ENCODE measurements at places on chromosomes 1 and 21. TPM values are rescaled to one million over a fixed set of nuclear protein-coding genes. Genes with fewer than 3 reads are reported as not detected.

DNA sequence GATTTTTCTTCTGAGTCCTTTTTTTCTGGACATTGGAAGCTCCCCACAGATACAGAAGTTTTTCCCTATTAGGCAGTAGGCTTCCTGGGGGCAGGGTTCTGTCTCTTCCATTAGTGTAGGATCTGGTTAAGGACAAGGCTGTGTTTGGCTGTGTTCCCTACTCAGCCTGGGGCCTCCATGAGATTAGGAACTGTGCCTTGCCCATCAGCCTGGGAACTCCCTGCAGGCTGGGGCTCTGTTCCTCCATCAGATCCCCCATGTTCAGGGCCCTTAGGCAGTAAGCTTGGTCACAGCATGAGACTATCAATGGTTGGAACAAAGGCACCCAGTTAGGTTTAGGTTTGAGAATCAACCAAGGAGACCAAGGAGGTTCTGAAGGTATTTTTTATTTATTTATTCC lies 22.7 kb downstream of the NAV1 start:
- DNase-seq = no peak

DNA sequence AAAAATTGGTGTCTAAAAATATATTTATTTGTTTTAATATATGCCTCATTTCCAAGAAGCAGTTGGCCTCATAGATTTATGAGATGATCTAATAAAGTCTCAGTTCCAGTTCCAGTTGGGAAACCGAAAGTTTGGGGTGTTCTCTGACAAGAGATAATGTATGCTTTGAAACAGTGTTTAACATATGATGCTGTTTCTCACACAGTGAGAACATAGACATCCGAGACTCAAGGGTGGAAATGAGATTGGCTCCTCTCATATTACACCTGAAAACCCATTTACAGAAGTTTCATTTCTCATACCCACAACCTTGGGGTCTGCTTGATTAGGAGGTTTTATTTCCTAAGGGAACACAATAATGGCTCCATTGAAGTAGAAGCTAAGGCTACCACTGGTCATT lies 200.6 kb upstream of the BEND5 start:
- no peak for DNase-seq

Gene EPHA10
- not detected for total RNA-seq

- DNase-seq = no peak
Observed at GRCh38 chr1:176206006-176206960, 803 bp downstream of the COP1 start.

DNA sequence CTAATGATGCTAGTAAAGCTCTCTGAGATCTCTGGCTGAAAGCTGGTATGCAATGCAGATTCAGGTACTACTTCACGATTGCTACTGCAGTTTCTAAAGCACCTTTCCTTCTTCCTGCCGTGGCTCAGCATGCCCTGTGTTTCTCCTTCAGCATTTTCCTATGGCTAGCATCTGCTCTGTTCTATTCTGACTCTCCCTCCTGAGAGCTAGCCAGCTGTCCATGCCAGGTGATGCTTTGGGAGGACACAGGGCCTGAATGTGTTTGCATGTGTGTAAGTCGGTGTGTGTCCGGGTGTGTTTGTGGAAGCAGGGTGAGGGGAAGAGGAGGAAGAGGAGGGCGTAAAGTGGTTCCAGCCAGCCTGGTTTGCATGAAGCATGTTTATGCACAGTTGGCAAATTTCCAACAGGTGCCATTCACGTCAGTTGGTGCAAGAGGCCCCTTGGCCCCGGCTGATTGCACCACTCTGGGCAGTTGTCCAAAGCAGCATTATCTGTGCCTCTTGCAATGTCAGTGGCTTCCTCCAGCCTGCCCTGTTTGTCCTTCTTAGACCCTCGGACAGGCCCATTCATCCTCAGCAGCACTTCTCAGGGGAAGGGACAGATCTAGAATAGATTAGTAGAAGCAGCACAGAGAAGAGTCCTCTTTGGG lies 433.3 kb downstream of the DISC1 start:
- DNase-seq = no peak

- no peak for DNase-seq
Observed at GRCh38 chr1:154957091-154957657, 1.3 kb upstream of the PBXIP1 start.

DNA sequence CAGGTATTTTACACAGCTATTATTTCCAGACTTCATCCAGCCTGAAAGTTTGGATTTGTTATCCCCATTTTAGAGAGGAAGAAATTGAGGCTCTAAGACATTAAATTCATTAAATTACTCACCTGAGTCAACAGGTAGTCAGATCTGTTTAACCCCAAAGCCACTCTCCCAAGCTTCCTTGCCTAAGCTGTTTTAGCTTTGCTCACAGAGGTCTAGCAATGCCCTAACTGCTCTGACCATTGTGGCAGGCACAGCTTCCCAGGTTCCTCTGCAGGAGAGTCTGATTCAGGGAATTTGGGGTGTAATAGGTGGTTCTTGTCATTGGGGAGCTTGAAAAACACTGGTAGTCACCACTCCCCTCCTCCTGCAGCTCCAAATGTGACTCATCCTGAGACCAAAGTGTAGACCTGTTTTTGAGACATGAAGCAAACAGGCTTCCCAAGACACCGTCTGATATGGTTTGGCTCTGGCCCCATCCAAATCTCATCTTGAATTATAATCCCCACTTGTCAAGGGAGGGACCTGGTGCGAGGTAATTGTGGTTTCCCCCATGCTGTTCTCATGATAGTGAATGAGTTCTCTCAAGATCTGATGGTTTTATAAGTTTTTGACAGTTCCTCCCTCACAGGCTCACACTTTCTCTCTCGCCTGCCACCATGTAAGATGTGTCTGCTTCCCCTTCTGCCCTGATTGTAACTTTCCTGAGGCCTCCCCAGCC lies 142.8 kb upstream of the DNAH14 start:
- no peak for DNase-seq

- DNase-seq = peak; percentile 38
Observed at GRCh38 chr1:214332946-214333798, 52.2 kb downstream of the SMYD2 start.

- DNase-seq = peak; percentile 84
Observed at GRCh38 chr1:156126630-156127534, 12.4 kb downstream of the LMNA start.

Gene KRTAP10-1
- not detected for total RNA-seq

- DNase-seq = no peak
Observed at GRCh38 chr1:174036798-174037197, 14.6 kb upstream of the RC3H1 start.

- DNase-seq = no peak
Observed at GRCh38 chr21:39386899-39387298, 38.0 kb upstream of the HMGN1 start.

DNA sequence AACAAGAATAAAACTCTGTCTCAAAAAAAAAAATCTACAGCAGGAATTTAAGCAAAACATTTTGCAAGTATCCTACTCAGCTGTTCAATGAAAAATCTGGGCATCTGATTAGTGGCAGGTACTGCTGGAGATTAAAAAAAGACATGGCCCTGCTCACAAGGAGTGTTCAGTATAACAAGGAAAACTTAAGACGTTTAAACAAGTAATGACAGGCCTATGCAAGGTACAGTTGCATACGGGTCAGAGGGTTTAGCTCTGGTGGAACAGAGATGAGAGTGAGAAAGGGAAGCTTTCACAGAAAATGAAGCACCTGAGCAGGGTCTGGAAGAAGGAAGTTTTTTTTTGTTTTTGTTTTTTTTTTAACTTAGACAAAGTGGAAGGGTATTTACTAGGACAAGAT lies 23.0 kb downstream of the SNRNP40 start:
- no peak for DNase-seq

GRCh38 chr1:8443558-8444194 lies 125.8 kb downstream of the SLC45A1 start:
- DNase-seq = no peak

GRCh38 chr1:164834641-164835040 lies 275.7 kb downstream of the PBX1 start:
- no peak for DNase-seq

GRCh38 chr1:234474375-234474774 lies 4.6 kb downstream of the TARBP1 start:
- DNase-seq = no peak

DNA sequence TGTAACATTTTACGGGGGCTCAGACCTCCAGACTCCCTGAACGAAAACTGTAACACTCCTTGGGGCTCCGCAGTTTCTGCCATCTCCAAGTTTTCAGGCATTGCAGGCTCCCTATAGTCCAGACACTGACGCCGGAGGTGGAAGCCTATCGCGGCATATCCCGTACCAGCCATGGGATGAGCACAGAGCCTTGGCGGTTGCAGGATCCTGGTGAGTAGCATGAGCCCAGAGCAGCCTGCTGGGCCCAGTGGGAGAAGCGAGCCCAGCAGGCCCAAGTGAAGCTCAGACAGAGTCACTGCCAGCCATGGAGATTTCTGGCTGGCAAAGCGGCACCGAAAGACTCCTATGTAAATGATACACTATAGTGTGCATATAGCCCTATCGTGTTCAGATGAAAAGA lies 446.8 kb downstream of the COL11A1 start:
- no peak for DNase-seq

Gene PLA2G5
- not detected for total RNA-seq

GRCh38 chr1:151131701-151132334 lies 14.6 kb downstream of the SEMA6C start:
- no peak for DNase-seq

Gene TNFRSF8
- total RNA-seq = 0.56 TPM

- no peak for DNase-seq
Observed at GRCh38 chr1:165854101-165854845, 26.9 kb downstream of the UCK2 start.

DNA sequence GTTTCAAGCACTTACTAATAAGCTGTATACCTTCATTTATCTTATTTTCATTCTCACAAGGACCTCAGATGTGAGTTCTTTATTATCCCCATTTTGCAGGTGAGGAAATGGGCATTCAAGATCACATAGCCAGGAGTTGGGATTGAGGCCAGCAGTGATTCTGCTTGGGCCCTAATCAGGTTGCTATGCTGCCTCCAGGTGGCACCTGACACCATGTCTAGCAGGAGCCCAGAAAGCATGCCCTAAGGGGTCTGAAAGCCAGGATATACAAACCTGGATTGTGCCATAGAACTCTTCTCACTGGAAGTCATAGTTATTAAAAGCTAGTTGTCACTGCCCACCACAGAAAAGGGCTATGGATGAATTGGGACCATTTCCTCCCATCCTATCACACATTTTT lies 61.1 kb downstream of the FYB2 start:
- no peak for DNase-seq

Gene TRPM2
- 28.9 TPM for total RNA-seq

Gene ABCA4
- total RNA-seq = not detected

Gene IL24
- 0.25 TPM for total RNA-seq

Gene KCNN3
- 0.05 TPM for total RNA-seq

Gene CFHR3
- total RNA-seq = not detected

Gene ALG14
- 1.2 TPM for total RNA-seq

DNA sequence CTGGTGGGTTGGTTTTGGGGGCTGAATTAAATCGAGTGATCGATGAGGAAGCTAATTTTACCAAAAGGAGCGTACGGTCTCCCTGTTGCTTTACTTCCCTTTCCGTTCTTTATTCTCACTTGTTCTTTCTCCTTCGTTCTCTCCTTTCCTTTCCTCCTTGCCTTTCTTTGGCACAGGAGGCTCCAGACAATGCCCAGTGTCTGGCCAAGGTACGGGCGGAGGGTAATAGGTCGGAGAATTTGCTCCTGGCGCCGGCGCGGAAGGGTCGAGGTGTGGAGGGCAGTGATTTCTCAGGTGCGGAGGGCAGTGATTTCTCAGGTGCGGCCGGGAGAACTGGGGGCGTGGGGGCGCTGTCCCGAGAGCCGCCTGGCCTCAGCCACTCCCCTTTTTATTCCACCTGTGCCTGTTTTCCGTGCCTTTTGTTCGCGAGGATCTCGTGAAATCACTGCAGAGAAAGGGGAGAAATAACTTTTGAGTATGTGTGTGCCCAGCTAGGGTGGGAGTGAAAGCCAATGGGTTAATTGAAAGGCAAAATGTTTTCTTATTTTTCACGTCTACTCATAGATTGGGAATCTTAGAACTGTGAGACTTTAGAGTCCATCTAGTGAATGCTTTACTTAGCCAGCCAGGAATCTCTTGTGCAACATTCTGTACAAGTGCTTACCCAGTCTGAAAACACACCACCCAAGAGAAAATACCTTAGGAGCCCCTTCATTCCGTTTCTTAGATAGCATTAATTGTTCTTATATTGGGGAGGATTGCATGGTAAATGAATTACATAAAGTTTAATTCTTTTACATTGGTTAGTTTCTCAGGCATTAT lies 1.3 kb downstream of the FNBP1L start:
- no peak for DNase-seq

DNA sequence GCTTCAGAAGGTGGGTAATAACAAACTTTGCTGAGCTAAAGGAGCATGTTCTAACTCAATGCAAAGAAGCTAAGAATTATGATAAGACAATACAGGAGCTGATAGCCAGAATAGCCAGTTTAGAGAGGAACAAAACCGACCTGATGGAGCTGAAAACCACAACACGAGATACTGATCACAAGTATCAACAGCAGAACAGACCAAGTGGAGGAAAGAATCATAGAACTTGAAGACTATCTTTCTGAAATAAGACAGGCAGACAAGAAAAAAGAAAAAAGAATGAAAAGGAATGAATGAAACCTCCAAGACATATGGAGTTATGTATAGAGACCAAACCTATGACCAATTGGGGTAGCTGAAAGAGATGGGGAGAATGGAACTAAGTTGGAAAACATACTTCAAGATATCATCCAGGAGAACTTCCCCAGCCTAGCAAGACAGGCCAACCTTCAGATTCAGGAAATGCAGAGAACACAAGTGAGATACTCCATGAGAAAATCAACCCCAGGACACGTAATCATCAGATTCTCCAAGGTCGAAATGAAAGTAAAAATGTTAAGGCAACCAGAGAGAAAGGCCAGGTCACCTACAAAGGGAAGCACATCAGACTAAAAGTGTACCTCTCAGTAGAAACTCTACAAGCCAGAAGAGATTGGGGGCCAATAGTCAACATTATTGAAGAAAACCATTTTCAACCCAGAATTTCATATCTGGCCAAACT lies 20.5 kb downstream of the CD84 start:
- no peak for DNase-seq

GRCh38 chr1:119330466-119331189 lies 38.0 kb upstream of the HAO2 start:
- no peak for DNase-seq

- no peak for DNase-seq
Observed at GRCh38 chr1:21439345-21439720, 604 bp upstream of the NBPF3 start.

- no peak for DNase-seq
Observed at GRCh38 chr1:92839442-92839841, 7.6 kb downstream of the RPL5 start.

Gene BSND
- total RNA-seq = not detected

- no peak for DNase-seq
Observed at GRCh38 chr1:62235576-62235975, 40.9 kb downstream of the L1TD1 start.

Gene ZC3H11A
- total RNA-seq = 70.9 TPM
